Hepatocyte (in vitro differentiated cells): ENCODE measurements at places on chromosomes 1 and 21. TPM values are rescaled to one million over a fixed set of nuclear protein-coding genes. Genes with fewer than 3 reads are reported as not detected.

DNA sequence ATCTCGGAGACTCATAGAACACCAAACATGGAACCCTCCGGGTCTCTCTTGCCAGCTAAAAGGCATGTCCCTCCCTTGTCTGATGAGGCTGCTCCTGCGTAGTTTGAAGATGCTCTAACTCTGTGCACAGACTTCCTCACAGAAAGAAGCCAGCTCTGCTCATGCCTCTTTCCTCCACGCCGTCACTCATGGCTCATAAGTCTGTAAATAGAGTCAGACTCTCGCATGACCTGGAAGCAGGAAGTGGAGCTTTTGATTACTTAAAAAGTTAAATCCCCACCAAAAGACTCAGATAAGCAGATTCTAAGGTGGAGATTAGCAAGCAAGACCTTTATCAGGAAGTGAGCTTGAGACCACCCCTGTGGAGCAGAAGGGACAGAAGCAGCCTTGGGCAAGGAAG lies 171.6 kb downstream of the TRIM33 start:
- DNase-seq: no peak

DNA sequence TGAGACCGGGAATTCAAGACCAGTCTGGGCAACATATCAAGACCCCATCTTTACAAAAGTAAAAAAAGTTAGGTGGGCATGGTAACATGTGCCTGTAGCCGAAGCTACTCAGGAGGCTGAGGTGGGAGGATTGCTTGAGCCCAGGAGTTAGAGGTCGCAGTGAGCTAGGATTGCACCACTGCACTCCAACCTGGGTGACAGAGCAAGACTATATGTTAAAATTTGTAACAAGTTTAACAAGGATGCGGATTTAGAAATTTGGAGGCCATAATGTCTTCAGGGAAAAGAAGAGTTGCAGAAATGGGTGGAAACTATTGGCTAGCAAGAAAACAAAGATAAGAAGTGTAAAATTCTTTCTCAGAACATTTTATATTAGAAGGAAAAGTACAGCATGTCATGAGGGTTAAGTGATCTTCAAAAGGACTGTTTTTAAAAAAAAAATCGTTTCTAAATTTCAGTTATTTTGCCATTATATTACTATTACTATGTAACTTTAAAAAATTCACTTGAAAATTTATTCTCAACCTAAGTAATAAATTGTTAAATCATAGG lies 17.6 kb downstream of the SOAT1 start:
- DNase-seq: no peak

- DNase-seq: no peak
Observed at GRCh38 chr1:25816112-25816718, 3.5 kb upstream of the MTFR1L start.

GRCh38 chr1:226640321-226641136 lies 92.0 kb downstream of the STUM start:
- no peak for DNase-seq

- DNase-seq: no peak
Observed at GRCh38 chr1:43266881-43267280, 2.9 kb upstream of the TMEM125 start.

DNA sequence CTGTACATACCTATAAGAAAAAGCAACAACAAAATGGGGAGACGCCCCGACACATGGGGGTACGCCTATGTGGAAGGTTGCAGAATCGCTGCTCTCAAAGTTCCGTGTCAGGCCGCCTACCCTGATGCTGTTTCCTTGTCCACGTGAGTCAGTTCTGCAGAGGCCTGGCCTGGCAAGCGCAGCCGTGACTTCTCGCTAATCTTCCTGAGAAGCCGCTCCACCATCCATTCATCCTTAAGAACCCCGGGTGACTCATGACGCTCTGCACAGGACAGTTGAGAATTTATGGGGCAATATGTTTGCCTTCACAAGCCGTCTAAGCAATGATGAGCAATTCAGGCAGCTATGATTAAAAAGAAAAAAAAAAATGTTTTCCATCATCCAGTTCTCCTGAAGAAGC lies 122.3 kb upstream of the TMPRSS2 start:
- DNase-seq: peak; percentile 92

DNA sequence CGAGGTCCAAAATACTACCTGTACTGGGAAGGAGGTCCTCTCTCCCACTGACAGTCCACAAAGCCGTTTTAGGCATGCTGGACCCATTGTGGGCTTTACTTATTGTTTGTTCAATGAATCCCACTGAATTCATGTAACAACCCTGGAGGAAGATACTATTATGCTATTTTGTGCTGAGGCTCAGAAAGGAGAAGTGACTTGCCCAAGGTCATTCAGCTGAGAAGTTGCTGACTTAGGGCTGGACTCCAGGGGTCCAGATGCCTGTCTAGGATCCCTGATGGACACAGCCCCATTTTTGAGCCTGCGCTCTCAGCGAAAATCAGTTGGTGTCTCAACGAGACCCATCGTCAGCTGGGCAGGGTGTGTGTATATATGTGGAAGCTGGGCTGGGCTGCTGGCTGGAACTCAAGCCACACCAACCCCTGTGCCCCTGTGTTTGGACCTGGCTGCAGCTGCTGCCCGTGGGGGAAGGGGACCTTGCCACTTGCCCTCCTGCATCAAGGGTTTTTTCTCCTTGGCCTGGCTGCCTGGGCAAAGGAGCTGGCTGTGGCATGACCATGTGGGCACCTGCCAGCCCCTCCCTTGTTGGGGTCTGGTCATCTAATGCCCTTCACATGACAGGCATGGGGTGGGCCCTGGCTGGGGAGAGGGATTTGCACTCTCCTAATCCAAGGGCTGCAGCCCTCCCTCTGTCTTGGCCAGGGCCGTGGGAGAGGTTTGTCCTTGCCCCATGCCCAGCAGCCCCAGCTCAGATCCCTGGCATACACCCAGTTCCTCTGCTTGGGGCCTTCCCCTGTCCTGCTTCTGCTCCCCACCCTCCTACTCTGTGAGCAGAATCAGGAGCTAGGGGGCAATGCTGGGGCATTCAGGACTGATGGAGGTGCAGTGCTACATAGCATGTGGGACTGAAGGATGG lies 15.0 kb downstream of the KCNQ4 start:
- no peak for DNase-seq

GRCh38 chr1:191752342-191752741 lies 405.9 kb upstream of the RGS18 start:
- no peak for DNase-seq

The OR2L8 gene
- not detected in 2 replicates for polyA plus RNA-seq

The PRKCZ gene
- polyA plus RNA-seq: 52.3 and 52.5 TPM in 2 replicates

The FNDC5 gene
- polyA plus RNA-seq: 5.2 and 11.2 TPM in 2 replicates

The HES2 gene
- 0.36 and 1.2 TPM in 2 replicates for polyA plus RNA-seq
